ENCODE measurements at places on chromosomes 3 and 15. TPM values are rescaled to one million over a fixed set of nuclear protein-coding genes. Genes with fewer than 3 reads are reported as not detected.

LTF gene
- total RNA-seq, result not detected

PLSCR2 gene
- not detected for total RNA-seq

LRRC49 gene
- total RNA-seq, result 0.41 TPM

CHRD gene
- not detected for total RNA-seq

All from activated T-cell treated with anti-CD3 and anti-CD28 coated beads, Interleukin-2, amount 50 U/mL, for 72 hours (primary cell).